Stimulated activated CD4-positive, alpha-beta T cell treated with anti-CD3 and anti-CD28 coated beads, Interleukin-15, amount 100 ng/mL, for 48 hours (primary cell): ENCODE measurements at places on chromosomes 12 and 14.

DNA sequence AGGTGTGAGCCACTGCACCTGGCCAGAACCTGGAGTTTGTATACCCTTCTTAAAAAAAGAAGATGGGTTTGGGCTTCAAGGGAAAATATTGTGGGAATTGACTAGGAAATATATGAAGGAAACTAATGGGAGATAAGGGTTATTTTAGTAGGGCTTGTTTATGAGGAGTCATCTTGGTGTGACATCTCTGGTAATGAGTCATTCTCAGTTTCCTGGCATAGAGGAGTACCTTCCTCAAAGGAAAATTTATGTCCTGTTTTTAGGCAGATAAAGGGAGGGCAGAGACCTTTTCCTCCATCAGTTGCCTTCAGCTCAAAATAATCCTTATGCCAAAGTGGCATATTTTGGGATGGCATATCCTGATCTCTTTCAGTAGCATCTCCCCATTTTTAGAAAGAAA is 30.6 kb upstream of the NFKBIA start:
- DNase-seq = no peak

DNA sequence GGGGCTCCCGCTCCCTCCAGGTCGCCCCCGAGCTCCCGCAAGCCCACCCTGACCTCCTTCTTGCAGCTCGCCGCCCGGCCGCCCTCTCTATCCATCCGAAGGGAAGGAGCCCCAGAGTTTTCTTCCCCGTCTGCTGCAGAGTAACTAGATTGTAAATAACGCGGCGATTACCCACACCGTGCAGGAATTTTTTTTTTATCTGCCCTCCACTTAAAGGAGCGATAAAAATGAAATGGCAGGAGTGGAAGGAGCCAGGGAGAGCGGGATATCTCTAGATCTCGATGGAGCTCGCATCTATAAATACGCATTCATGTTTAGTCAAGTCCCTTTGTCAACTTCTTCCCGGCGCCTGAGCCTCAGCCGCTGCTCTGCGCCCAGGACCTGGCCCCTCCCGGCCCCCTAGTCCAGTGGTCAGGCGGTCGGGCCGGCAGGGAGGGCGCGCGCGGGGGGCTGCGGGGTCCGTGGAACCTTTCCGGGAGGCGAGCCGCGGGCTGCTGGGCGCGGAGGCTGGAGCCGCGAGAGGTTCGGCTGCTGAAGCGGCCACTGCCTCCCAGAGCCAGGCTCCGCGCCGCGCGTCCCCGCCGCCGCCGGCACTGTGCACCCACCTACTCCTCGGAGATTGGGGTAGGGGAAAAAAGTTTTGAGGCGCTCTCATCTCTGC is 386.0 kb downstream of the BCAT1 start:
- DNase-seq = no peak

DNA sequence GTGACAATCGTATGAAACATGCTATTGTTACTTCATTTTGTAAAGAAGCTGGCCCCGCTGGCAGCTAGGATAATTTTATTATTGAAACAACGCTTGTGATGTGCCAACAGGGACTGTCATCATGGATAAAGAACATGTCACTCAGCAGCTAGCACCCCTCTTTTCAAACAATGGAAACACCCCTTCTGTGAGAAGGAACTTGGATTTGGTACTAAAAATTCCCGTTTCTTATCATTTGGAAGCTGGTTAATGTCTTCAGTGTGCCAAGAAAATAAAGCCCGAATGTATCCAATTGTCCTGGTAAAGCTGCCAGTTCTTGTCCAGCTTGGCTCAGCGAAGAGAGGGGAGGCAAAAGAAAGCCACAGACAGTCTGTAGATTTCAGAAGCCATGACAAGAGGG is 186.6 kb downstream of the PHLDA1 start:
- no peak for DNase-seq

DNA sequence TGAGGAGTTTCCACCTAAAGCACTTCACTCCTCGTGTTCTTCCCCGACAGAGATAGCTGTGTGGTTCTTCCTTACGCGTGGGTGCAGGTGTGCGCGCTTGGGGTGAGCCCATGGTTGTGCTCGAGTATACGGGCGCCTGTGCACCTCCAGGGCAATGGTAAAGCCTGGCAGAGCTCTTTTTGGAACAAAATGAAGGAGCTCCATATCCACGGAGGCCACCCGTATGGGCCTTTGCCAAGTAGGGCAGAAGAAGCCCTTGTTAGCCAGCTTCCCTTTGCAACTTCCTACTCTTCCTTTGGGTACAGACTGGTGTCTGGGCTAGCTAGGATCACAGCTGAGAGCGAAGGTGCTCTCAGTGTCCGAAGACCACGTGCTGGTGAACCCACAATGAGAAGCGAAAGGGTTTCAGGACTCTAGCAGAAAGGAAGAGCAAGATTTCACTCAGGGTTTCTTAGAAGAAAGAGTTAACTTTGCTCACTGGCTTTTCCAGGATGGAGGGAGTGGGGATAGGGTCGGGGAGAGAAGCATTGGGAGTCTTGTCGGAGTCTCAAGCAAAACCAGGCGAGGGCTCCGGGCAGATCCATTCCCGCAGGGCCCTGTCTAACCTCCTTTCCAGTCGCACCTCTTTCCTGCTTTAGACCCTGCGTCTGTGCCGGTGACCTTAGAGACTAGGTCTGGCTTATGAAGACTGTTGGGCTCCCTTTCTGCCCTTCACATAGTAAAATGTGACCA is 960 bp upstream of the LRFN5 start:
- DNase-seq = no peak

- no peak for DNase-seq
These were observed 60.8 kb upstream of the EIF5 start for GRCh38 chr14:103273145-103273744.

- no peak for DNase-seq
These were observed 6.6 kb downstream of the IL31 start for GRCh38 chr12:122167356-122167925.

DNA sequence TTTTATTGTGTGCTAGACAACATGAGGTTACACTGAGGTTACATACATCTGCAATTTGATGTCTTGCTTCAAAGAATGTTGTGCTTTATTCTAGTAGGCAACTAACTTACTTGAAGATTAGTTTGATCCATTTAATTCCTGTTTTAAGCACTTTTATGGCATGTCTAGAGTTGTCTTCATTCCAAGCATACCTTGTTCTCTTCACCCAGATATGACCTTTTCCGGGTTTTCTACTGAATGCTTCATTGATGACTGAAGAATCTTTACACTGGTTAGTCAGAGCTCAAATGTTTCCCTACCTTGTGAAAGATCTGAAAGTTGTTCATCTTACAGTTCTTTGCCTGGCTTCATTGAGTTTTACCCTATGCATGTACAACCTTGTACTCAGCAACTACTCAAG is 274.0 kb upstream of the KITLG start:
- DNase-seq = no peak
